BJ (cell line): ENCODE measurements at places on chromosomes 3 and 15.

DNA sequence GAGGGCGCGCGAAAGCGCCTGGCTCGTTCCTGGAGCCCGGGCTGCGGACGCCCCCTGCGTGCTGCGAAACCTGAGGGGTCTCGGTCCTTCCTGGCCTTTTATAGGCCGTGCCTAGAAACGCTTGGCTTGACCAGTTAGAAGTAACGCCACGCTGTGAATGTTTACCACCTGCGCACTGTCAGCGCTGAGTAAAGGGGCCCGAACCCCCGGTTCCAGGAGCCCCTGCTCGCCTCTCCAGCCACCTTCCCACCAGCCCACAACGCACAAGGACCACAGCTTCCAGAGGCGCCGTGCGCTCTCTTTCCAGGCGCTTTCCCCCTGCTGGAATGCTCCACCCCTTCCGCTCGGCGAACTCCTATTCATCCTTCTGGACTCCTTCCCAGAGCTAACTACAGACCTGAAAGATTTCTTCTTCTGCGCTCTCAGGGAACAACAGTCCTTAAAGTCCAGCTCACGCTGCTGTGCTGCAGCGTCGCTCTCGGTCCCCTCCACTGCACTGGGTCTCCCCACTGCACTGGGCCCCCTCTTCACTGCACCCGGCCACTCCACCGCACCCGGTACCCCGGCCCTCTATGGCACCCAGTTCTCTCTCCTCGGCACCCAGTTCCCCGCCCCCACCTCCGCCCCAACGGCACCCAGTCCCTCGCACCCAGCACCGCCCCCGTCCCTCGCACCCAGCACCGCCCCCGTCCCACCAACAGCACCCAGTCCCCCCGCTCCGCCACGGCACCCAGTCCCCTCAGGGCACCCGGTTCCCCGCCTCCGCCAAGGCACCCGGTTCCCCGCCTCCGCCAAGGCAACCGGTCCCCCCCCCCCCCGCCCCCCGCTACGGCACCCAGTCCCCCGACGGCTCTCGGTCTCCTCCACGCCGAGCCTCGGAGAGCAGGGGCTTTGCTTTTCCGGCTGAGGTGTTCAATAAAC is 69.8 kb downstream of the SQOR start:
- DNase-seq = no peak

- no peak for DNase-seq
Observed at GRCh38 chr3:12279591-12280326, 9.1 kb upstream of the PPARG start.

- no peak for DNase-seq
Observed at GRCh38 chr15:38666865-38667510, 102.4 kb upstream of the RASGRP1 start.

- DNase-seq = no peak
Observed at GRCh38 chr15:86935841-86936240, 856.2 kb downstream of the AGBL1 start.

- DNase-seq = no peak
Observed at GRCh38 chr3:156016902-156017301, 103.5 kb upstream of the KCNAB1 start.

- no peak for DNase-seq
Observed at GRCh38 chr15:100686725-100687473, 84.5 kb downstream of the ASB7 start.

DNA sequence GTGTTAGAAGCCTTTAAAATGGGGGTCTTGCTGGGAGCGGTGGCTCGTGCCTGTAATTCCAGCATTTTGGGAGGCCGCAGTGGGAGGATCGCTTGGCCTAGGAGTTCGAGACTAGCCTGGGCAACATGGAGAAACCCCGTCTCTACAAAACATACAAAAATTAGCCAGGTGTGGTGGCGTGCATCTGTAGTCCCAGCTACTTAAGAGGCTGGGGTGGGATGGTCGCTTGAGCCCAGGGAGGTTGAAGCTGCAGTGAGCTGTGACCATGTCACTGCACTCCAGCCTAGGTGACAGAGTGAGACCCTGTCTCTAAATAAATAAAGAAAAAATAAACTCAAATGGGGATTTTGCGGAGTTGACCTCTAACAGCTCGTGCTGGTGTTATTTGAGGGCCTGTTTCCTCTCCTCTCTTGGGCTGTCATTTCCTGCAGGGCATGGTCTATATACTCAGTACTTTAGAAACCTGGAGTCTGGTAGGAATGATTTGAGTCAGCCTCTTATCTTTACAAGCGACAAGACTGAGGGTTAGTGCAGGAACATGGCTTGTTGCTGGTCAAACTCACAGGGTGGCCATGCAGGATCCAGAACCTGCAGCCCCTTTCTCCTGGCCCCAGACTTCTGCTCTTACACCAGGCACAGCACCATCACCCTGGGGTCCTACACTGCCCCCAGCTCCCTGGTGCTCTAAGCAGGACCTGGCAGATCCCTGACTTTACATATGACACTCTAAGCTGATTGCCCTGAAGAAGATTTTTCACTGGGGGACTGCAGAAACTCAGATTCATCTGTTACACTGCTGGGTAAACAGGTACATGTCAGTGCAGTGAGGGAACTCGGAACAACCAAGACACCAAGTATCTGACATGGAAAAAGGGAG is 15.1 kb downstream of the EHD4 start:
- DNase-seq = no peak

DNA sequence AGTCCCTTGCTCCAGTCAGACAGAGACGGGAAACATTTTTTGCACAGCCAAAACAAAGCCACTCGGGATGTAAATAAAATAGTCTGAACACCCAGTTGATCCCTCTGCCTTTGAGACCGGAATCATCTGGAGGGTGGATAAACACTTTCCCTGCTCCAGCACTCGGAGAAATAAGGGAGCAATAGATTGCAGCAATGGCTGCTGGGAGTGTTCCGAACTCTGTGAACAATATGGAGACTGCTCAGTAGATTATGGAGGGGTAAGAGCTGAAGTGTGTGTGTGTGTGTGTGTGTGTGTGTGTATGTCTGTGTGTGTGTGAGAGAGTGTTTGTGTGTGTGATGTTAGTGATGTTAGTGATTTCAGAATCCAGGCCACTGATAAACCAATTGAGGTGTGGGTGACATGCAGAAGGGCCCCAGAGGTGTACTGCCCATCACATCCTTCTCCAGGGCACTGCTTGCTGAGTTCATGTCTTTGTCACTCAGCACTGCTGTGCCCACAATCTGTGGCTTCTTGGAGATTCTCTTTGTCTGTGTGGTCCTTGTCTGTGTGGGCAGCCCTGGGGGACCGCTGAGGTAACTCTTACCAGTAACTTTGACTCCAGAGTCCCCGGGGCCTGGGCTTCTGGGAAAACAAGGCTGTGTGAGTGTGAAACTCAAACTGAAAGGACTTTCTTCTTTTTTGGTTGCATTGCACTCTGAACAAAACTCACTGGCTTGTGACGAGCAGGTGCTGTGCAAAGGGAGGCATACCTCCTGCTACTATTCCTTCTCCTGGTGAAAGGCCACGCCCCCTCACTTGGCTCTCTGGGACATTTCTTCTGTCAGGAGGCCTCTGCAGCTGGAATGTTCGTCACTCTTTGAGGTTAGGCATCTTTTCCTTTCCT is 23.0 kb downstream of the CRYGS start:
- no peak for DNase-seq

- DNase-seq = no peak
Observed at GRCh38 chr3:71931922-71932321, 147.0 kb upstream of the PROK2 start.

DNA sequence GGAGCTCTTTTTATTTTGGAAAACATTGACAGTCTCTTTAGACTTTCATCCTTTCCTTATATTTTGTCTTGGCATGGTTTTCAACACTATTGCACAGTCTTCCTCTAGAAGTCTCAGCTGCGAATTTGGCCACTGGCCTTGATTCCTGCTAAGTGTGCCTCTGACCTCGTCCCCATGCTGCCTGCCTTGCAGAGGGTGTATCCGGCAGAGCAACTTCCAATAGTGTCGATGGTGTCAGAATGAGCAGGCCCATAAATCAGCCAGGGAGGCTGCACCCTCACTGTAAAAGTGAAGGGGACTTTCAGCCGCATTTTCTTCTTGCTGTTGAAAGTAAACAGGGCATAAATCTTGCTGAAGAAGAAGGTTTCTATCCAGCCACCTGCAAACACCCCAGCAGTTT is 336.7 kb upstream of the TRIM42 start:
- no peak for DNase-seq

GRCh38 chr3:20256144-20256543 is 70.1 kb upstream of the SGO1 start:
- no peak for DNase-seq

DNA sequence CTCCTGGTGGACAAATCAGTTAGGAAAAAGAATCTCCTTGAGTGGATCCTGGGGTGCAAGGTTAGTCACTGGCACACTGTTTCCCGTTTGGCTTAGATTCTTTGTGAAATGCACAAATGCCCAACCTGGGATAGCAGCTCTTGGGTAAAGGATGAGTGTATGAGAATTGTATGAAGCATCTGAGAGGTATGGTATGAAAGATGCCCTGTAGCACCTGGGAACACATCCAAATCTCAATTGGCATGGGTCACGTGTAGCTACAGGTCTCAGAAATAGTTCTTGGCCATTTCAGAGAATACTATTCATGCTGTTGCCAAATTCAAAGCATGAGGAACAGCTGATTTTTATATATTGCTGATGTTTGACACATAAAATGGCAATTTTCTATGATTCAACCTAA is 84.3 kb downstream of the KCNH8 start:
- DNase-seq = no peak

- no peak for DNase-seq
Observed at GRCh38 chr15:64743691-64744090, 31.7 kb downstream of the RBPMS2 start.

- no peak for DNase-seq
Observed at GRCh38 chr3:6994081-6994668, 133.3 kb downstream of the GRM7 start.

DNA sequence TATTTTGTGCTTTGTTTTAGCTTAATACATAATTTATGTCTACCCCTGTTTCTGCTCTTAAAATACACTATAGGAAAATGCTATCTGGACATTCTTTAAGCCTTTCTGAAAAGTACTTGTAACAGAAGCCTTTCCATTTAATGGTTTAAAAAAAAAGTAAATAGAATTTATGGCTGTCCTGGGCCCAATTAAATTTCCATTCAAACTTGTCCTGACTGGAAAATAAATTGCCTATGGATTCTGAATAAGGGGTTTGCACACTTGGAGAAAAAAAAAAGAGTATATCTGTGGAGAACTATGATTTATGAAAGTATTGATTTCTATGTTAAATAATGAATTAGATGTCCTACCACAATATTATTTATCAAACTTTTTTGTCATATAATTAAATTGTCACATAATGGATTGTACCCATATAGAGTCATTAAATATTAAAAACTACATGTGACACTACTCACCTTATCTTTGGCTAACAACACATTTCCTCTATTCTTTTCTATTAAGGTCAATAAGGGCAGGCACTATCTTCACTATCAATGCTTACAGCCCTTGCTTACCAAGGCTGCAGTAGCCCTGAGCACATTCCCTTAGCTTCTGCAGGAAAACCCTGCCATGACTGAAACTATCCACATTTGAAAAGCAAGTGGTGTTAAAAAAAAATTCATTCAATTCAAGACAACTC is 396.1 kb upstream of the ROBO2 start:
- no peak for DNase-seq

- DNase-seq = no peak
Observed at GRCh38 chr15:69823223-69823907, 274.4 kb downstream of the TLE3 start.

GRCh38 chr3:133460809-133461208 is 61.0 kb downstream of the BFSP2 start:
- DNase-seq = no peak

GRCh38 chr3:62722344-62722743 is 152.9 kb downstream of the CADPS start:
- DNase-seq = no peak

DNA sequence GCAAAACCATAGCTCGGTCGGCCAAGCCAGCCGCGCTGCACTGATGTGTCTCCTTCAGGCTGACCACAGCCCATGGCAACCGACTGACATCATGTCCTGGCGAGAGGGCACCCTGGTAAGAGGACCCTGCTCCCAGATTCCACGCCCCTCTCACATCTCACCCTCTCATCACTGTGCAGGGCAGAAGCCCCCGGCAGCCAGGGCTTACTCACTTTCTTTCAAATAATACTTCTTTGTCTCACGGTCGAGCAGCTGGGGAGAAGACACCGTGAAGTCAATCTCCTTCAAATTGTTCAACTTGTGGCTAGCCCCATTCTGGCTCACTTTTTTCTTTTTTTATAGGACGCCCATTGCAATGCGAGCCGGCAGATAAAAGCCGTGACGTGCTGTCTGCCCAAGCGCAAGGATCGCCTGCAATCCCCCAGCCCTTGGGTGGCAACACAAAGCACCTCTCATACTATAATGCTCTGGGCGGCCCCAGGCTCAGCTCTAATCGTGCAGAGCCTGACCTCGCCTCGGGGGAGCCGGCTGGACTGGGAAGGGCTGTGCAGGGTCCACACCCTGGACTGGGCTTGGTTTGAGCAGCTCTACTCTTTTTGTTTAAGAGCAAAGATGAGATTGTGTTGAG is 33.6 kb downstream of the VGLL4 start:
- DNase-seq = no peak

- no peak for DNase-seq
Observed at GRCh38 chr3:122502941-122503340, 11.8 kb downstream of the KPNA1 start.

GRCh38 chr3:58962040-58962651 is 87.7 kb downstream of the CFAP20DC start:
- peak; percentile 24 for DNase-seq

DNA sequence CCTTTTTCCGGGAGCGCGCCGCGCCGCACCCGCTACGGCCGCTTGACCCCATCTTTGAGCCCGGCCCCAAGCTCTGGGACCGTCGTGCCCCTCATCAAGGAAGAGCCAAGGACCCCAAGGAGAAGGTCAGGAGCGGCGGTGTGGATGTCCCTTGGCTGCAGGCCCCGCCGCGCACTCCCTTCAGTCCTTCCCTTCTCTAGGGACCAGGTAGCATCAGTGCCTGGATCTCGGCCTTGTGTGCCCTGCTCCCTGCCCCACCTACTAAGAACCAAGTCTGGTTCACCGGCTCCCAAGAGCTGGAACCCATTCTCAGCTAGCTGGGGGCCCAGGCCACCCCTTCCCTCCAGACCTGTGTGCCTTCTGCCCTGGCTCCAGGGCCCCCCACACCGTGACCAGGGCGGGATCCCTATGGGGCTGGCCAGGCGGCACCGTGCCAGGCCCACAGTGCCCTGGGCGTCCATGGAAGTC is 69.3 kb upstream of the CGNL1 start:
- no peak for DNase-seq

DNA sequence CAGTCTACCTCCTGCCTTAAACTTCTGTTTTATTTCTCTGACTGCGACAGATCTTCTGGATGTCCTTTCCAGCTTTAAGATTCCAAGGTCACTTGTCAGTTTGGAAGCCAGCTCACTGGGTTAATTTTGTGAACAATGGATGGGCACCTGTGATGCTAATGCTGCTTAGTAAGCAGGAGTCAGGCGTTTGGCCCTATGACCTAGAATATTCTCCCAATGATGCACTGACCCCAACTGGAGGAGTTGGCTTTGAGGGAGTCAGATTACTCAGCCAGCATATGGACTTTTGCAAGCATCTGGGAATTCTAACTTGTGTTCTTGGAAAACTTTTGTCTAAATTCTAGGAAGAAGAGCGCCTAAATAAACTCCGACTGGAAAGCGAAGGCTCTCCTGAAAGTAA is 28.1 kb downstream of the HACD3 start:
- DNase-seq = no peak

GRCh38 chr3:101878589-101878988 is 29.3 kb downstream of the NFKBIZ start:
- DNase-seq = no peak
